ENCODE measurements at places on chromosomes 3 and 15.

- DNase-seq, result no peak
These were observed 16.9 kb upstream of the FAM81A start for GRCh38 chr15:59420986-59421618.

DNA sequence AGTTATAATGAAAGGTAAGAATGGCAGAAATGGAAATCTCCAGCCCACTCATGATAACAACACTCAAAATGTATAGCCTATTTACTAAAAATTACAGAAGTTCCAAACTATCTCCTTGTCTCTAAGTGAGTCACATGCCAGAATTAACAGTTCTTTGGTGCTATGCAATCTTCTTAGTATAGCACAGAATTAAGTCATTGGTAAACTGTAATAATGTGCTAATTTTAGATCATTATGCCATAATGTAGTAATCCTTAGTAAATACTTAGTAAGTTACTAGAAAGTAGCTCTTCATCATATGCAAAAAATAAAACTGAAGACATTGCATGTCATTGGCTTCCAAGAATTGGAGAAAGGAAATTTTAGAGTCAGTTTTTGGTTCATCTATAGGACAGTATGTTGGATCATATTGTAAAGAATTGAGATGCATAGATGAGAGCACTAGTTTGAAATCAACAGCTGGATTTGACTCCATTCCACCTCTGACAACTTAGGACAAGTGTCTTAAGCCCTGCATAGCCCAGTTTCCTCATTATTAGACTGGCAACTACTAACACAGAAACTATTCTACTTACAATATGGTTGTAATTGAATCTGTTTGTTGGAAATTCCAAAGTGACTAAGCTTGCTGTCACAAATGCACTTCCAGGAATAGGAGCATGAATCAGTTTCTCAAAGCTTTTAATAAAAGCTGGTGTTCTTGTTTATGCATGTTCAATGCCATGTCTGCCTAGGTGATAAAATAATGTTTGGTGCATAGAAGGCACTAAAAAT, 40.1 kb upstream of the CD47 start:
- no peak for DNase-seq

DNA sequence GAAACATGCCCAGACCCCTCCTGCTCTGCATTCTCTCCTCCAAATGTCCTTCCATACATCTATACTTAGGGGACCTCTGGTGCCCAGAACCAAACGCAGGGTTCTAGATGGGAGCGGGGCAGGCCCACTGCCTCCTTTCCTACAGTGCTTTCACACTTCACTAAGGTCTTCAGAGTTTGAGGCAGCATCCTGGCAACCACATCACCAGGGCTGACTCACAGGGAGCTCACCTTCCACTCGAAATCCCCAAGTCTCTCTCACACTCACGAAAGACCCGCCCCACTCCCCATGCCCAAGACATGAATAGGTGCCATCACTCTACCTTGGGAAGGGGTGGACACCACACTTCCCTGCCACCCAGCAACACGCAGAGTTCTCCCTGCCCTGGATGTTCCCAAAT, 18.9 kb downstream of the HOMER2 start:
- DNase-seq, result no peak

GRCh38 chr3:161395115-161396012, 24.0 kb upstream of the SPTSSB start:
- DNase-seq, result no peak

DNA sequence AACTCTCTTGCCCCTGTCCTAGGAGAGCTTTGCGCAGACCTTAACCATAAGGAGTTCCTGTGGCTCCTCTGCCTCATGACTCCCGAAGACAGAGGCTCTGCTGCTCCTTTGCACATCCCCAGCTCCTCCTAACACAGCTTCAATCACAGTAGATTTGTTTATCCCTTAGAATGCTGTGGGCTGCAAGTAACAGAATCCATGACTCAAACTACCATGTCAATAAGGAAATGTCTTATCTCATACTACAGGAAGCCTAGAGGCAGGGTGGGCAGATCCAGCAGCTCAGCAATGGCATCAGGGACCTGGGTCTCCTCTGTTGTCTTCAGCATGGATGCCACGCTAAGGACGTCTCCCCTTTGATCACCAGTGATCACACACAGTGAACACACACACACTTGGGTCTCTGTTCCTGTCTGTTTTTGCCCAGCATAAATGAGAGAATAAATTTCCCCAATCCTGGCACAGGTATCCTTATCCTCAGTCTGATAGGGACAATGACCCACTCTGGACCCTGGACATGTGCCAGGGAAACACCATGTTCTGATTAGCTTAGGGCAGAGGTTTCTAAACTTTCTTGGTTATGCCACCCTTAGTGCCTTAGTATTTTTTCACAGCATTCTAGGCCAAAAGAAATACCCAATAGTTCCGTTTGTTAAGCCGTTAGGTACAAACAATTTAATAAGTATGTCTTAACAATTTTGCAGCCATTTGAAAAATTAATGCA, 46.1 kb upstream of the MRPS22 start:
- DNase-seq, result peak; percentile 52

- no peak for DNase-seq
These were observed 4.2 kb downstream of the SMAD6 start for GRCh38 chr15:66706225-66706732.

DNA sequence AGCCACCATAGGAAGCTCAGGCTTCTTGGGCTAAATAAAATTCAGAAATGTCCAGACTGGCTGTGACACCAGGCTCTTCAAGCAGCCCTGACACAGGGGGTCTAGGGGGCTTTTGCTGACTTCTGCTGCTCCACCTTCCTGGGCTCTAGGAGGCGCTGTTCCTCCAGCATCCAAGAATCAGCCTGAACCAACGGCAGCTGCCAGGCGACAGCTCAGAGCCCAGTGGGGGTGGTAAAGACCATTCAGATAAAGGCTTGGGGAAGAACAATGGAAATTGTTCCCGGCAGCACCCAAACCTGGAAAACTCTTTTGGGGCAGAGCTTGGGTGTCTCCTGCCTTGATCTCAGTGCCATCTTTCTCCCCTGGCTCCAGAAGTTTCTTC, 21.6 kb upstream of the PSTPIP1 start:
- no peak for DNase-seq

GRCh38 chr3:99825004-99825640, 7.5 kb downstream of the CMSS1 start:
- peak; percentile 26 for DNase-seq

GRCh38 chr3:64936556-64936955, 248.8 kb upstream of the ADAMTS9 start:
- no peak for DNase-seq

- DNase-seq, result no peak
These were observed 29.8 kb downstream of the FEM1B start for GRCh38 chr15:68307131-68307928.

DNA sequence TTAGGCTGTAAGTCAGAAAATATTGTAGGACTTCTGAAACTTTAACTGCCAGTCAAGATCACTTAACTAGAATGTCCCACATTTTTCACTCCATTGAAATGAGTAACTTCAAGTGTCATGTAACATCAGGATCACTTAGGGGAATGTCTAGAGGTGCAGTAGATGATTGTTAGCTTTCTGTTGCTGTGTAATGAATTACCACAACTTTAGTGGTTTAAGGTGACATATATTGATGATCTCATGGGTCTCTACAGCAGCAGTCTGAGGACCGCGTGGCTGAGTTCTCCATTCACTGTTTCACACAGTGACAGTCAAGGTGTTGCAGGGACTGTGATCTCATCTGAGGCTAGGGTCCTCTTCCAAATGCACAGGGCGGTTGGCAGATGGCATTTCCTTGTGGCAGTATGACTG, 82.7 kb downstream of the SLC25A26 start:
- DNase-seq, result no peak

- no peak for DNase-seq
These were observed at the start of gene TMEM202 for GRCh38 chr15:72397796-72398588. TMEM202 (plus strand) TSS chr15:72398305; CDS start chr15:72398327, 22 bp downstream.

GRCh38 chr3:133475245-133476010, 75.6 kb downstream of the BFSP2 start:
- DNase-seq, result no peak

- DNase-seq, result no peak
These were observed 5.6 kb downstream of the RAB6B start for GRCh38 chr3:133890037-133890436.

- no peak for DNase-seq
These were observed 138.6 kb downstream of the LSAMP start for GRCh38 chr3:116306720-116307119.

GRCh38 chr3:72099326-72100079, 314.6 kb upstream of the PROK2 start:
- DNase-seq, result no peak

DNA sequence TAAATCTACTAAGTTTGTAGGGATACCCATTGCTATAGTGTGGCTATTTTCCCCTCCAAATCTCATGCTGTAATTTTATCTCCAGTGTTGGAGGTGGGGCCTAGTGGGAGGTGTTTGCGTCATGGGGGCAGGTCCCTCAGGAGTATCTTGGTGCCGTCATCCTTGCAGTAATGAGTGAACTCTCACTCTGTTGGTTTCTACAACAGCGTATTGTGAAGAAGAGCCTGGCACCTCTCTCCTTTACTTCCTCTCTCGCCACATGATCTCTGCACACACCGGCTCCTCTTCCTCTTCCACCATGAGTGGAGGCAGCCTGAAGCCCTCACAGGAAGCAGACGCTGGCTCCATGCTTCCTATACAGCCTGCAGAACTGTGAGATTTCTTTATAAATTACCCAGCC, 34.0 kb upstream of the TRPM1 start:
- no peak for DNase-seq

DNA sequence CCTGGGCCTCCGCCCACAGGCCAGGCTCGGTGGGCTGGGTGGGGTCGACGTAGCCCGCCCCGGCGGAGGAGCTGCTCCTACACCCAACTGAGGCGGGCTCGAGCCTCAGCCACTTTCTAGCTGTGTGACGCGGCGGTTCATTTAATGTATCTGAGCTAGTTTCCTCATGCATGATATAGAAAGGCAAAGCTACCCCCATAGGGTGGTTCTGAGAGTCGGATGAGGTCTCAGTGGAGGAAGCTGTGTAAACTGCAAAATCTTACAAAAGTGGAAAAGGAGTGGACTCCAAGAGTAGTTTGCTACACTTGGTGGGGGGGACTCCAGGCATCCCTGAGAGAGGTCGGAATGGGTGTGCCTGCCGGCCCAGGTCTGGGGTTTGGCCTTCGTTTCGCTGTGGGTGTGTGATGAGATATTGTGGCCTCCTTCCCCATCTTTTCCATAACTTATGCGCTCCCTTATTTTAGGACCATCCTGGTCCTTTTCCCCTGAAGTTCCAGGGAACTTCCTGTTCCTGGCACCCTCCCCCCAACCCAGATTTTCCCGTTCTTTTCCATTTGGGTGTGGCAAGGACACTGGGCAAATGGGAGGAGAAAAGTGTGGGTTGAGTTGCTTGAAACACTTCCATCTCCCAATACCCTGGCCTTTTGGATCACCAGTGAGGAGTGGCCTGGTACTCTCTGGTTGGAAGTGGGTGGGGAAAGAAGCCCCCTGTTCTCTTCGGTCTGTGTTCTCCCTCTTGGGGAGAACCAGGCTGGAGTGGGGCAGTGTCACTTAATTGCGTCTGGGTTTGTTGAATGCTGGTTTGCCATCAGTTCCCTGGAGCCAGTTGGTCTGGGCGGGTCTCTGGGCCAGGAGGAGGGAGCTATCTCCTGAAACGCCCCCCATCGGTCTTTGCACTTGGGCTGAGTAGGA, 1.1 kb downstream of the PDIA5 start:
- DNase-seq, result no peak

- DNase-seq, result no peak
These were observed 42.1 kb downstream of the MAGI1 start for GRCh38 chr3:65996589-65996988.

- DNase-seq, result no peak
These were observed 75.2 kb downstream of the LRIG1 start for GRCh38 chr3:66425576-66426114.

GRCh38 chr15:76059320-76060117, at the start of gene TMEM266:
TMEM266 (plus strand) TSS chr15:76059985; CDS start chr15:76134264, 74,279 bp downstream.
- no peak for DNase-seq

- no peak for DNase-seq
These were observed 99.1 kb downstream of the CPN2 start for GRCh38 chr3:194251891-194252560.

GRCh38 chr15:27723821-27724220, 375.3 kb downstream of the OCA2 start:
- DNase-seq, result no peak

- no peak for DNase-seq
These were observed 30.8 kb downstream of the MEX3B start for GRCh38 chr15:82014989-82015388.

DNA sequence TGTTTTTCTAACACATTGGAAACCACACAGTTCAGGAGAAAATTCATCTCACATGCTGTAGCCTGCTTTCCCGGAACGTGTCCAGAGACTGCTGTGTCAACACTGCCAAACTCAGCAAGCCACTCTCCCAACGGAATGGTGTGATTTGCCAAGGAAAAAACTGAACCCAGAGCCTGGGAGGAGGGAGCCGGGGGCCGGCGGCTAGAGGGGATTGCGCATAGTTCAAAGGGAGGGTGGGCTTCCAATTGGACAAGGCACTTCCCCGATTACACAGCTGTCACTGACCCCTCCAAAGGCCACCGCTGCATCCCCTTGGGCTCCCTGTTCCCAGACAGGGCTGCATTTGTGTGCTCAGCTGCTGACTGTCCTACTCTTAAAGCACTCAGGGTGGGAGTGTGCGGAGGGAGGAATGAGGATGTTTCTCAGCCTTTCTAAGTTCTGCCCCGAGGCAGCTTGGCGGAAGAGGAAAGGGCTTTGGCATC, 256.2 kb downstream of the ZNF621 start:
- no peak for DNase-seq

GRCh38 chr3:192772240-192772894, 45.0 kb upstream of the FGF12 start:
- no peak for DNase-seq

- DNase-seq, result no peak
These were observed 18.3 kb downstream of the TRH start for GRCh38 chr3:129992781-129993180.

- DNase-seq, result no peak
These were observed 70.2 kb upstream of the ST8SIA2 start for GRCh38 chr15:92323525-92323924.

GRCh38 chr3:29451920-29452319, 171.0 kb downstream of the RBMS3 start:
- no peak for DNase-seq

DNA sequence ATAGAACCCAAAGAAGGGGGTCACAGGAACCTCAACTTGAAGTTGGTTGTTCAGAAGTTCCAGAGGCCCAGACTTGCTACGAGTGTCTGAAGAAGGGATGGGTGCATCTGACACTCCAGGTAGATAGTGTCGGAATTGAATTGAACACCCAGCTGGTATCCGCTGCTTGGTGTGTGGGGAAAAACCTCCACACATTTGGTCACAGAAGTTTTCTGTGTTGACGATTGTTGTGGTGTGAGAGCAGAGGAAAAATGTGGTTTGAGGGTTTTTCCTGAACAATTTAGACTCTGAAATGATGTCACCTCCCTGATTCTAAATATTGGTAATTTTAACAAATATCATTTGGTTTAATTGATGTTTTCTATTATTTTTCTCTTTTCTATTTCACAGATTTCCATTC, 218.8 kb upstream of the CTNNB1 start:
- no peak for DNase-seq

- DNase-seq, result no peak
These were observed 6.0 kb upstream of the PHLDB2 start for GRCh38 chr3:111853068-111853467.

All from SJSA1 (cell line).